ENCODE measurements at places on chromosomes 7 and 10.

GRCh38 chr10:78717200-78717599 lies 351.6 kb upstream of the ZMIZ1 start:
- no peak for DNase-seq

DNA sequence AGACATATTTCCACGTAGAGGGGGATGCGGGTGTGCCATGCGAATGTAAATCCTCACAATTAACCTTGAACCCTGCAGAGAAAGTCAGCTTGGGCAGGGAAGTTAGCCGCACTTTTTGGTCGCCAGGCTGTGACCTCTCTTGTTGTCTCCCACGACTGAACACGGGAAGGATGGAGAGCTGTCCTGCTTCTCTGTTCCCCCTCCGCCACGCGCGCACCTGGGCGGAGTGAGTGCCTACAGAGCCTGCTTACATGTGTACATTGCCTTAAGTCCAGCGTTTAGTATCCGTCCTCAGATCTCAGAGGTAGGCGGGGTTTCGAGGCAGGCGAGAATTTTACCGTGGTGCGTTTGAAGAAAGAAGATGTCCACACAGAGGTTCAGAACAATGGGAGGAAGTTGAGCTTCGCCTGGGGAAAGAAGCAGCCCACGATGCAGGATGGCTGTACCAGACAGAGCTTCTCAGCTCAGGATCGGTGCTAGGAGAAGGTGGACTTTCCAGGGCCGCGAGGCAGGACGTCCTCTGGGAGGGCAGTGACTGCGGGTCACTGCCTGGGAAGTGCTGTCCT lies 482 bp upstream of the ERCC6 start:
- peak; percentile 17 for DNase-seq

DNA sequence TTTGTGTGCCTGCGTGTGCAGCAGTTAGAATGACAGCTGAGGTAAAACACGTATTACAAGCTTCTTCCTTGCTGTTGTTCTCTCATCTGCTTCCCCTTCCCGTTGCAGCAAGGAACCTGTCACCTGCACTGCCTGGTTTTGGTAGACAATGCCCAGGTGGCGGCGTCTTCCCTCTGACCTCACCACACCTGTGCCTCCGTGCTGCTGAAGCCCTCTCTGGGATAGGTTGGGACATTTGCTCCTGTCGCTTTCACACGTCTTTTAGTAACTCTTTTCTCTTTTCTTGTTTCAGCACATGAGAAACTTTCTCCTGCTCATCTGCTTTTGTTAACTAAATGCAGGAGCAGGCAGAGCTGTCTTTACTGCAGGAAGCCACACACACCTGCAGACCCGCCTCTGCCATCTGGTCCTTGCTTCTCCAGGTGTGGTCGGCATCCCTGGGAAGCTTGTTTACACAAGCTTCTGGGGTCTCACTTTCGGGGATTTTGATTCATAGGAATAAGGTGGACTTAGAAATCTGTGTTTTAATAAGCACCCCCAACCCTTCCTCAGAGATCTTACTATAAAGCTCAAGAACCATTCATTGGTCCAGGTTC lies 60.7 kb upstream of the EXOC6 start:
- DNase-seq, result no peak

DNA sequence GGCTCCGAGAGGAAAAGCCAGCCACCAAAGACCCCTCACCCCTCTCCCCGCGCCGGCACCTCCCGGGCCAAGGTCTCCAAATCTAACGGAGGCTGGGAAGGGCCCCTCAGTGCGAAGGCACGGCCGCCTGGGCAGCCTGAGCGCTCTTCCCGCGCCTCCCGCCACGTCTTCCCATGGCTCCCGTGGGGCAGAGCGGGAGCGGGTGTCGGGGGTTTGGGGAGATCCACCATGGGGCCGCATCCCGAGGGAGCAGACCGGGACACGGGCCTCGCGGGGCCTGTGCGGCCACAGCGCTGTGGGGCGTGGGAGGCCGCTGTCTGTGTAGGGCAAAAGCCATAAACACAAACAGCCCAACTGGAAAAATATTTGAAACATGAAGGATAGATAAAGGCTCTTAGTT lies 22.4 kb downstream of the GPER1 start:
- no peak for DNase-seq

Data from activated CD4-positive, alpha-beta T cell treated with anti-CD3 and anti-CD28 coated beads, Interleukin-10, Interleukin-2, amounts not matched to agents 100 ng/mL and 50 ng/mL, durations not matched to agents 16 hours and 8 hours (primary cell).